ENCODE measurements at places on chromosomes 1 and 21.
A peak's percentile ranks its signal among the peaks of the same experiment; 100 is the strongest.

DNA sequence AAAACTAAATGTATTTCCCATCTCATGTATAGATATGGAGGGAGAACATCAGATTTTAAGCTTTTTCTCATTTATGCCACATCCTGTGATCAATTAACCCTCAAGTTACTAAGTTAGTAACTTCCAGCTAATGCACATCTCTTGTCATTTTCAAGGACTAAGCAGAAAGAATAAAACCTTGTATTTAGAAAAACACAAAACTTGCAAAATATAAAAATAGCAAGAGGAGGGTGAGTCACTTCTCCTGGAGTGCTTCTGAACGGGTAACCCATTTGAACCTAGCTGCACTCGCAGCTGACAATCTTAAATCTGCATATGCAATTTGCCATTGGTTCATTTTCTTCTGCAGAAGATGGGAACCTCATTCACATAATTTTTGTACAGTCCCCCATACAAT lies 500.5 kb downstream of the SETD4 start:
- no peak for DNase-seq

DNA sequence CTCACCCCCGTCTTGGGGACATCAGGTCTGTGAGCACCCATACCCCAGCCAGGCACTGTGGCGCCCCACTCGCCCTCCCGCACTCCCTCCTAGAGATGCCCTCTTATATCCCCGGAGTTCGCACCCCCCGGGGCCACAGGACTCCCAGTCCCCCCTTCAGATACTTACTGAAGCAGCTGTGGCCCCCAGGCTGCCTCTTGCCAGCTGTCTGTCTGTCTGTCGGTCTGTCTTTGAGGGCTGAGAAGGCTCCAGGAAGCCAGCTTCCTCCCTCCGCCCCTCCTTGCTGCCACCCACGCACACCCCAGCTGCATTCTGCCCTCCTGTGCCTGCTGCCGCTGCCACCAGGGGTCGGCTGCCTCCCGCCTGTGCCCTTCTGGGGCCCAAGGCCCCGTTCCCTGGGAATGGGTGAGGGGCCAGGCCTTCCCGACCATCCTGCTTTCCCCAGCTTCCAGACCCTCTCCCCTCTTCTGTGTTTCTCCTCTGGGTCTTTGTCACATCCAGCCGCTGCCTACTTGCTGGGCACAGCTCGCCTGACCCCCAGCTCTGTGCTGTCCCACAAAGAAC lies at the start of gene PTPN7:
TSS of gene PTPN7 (minus strand) at position 226 of the 564 bp plus-strand sequence. CDS start 1,200 bp downstream, outside the sequence.
- DNase-seq: peak; percentile 70

DNA sequence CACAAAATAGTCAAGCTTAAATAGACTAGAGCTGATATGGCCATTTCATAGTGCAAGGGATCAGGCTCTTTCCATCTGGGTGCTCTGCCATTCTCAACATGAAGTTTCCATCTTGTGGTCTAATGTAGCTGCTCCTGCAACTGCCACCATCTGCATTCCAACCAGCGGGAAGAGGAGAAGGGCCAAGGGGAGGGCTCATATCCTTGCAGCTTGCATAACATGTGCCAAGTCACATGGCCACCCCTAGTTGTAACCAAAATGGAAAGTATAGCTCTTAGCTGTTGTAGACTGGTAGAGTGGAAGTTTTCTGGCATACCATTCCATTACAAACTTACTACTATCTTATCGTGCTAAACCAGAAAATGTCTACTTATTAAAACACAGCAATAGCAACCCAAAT lies 38.9 kb upstream of the IVNS1ABP start:
- DNase-seq: no peak

GRCh38 chr21:17682924-17683323 lies 70.2 kb upstream of the BTG3 start:
- DNase-seq: no peak

GRCh38 chr1:111006556-111006955 lies 42.8 kb upstream of the LRIF1 start:
- DNase-seq: no peak

DNA sequence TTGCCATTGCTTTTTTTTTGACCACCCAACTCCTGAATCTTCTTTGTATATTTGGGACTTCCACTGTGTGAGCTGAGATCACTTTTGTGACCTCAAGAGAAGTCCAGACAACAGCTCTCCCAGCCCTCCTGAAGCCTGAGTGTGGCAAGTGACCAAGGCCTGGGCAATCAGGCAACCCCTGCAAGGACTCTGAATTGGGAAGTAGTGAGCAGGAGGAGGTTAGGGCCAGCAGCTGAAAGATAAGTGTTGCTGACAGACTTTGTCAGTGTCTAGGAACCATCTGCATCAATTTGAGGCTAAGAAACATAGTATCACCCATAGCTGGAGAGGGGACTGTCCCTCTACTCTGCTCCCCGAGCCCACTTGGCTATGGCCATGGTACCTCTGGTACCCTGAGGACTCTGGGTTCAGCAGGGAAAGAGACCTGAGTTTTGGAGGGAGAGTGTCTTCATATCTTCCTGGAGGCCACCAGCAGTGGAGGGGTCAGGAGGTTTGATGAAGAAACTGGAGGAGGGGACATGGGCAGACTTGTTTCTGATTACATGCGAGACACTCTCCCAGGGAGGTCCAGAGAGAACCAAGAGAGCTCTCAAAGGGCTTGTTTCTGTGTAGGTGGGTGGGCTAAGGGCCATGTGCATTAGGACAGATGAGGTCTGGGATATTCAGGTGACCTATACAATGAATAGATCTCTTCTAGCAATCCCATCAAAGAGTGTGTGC lies 147.0 kb upstream of the DNAH14 start:
- DNase-seq: no peak

DNA sequence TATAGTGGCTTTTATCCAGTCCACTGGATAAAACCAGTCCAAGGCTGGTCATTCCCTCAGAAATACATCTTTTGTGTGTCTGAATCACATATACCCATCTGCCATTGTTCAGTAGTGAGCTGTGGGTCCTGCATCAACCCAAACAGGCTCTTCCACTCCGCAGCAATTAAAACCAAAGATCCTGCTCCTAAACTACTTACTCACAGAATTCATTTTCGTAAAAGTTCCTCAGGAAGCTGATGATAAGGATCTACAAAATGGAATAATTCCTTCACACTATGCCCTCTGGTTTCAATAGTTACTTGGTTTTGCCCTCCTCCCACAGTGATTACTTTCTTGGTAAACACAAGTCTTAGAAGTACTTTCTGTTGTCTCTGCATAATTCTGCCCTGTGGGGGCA lies 5.1 kb upstream of the MFSD2A start:
- DNase-seq: no peak

DNA sequence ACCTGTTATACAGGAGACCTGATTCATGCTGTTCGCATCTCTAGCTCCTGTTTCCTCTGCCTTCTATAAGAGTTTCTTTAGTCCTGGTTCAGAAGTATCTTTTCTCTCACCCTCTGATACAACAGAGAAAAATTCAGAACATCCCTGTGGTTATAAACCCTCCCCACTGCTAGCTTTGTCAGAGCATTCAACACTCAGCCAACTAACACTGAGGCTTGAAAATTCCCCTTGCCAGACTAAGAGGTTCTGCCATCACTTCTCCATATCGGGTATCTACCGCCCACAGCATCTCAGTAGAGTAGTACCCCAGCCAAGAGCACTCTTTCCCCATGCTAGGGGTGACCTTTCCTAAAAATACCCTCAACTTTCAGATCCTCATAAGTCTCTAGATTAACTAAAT lies 19.6 kb upstream of the PIK3R3 start:
- DNase-seq: no peak
